ENCODE measurements at places on chromosomes 7 and 10.

DNA sequence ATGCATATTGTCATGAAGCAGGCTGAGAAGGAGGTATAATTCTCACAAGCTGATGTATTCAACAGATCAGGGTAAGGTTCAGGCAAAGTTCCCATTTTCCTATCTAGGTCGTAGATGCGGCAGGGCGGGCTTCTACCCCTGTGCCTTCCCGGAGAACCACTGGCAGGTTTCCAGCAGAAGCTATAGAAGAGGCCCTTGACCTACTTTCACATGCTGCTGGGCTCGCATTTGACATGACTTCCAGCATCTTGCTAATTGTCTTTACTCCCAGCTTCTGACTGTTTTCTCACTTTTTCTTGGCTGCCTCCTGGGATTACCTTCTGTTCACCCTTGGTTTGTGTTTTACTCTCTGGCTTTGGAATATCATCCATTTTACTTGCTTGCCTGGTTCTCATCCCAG lies 32.6 kb upstream of the ORC5 start:
- DNase-seq: no peak

GRCh38 chr7:45294559-45294958 lies 137.0 kb downstream of the RAMP3 start:
- no peak for DNase-seq

GRCh38 chr10:133391761-133392518 lies 2.0 kb upstream of the MTG1 start:
- DNase-seq: no peak

DNA sequence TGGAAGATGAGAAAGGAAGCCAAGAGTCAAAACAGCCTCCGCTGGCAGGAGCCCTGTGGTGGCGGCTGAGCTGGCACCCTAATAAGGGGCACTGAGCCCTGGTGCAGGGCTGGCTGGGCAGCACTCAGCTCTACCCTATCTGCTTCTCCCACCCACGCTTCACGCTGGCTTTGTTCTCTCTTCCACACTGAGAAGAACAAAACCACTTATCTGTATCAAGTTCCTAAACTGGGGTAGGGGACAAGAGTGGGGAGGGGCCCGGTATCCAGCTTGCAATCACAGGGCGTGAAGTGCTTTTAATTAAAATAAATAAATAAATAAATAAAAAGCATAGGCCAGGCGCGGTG lies 52.1 kb downstream of the FAM53B start:
- no peak for DNase-seq

DNA sequence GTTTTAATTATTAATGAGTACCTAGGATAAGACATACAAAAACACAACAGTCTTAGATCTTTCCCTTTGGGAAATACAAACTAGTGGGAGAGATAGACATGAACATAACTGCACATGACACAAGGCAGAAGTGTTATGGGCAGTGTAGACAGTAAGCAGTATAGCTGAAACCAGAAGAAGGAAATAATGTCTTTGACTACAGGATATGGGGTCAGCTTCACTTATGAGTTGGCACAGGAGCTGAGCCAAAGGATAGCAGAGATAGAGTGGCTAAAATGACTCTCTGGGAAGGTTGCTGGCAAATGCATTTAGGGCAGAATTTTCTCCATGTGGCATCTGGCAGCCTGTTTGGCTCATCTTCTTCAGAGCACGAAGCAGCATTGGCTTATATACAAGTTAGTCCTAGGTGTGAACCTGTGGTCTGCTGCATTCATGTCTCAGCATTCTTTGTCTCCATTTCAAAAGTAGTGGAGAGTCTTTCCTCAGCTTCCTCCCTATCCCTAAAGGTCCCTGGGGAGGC lies 60.3 kb upstream of the FEZF1 start:
- no peak for DNase-seq

DNA sequence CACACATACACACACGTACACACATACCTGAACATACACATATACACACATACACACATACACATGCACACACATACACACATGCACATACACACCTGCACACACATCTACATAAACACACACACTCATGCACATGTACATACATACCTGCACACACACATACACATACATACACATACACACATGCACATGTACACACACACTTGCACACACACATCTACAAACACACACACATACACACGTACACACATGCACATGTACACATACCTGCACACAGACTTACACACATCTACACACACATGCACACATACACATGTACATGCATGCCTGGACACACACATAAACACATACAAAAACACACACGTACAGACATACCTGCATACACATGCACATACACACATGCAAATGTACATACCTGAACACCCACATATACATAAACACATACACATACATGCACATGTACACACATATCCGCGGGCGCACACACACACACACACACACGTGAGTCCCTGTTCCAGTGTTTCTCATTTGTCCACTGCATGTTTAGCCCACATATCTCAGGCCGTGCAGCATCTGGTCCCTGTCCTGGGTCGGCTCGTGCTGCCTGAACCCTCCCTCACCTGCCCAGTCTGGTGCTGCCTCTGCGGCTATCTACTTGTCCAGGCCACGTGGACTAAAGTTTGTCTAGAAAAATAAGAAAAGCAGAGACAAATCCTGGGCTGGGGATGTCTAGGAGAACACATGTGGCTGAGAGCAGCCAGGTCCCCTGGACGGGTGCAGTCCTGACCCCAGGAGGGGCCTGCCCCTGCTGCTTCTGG lies 238.7 kb downstream of the TCERG1L start:
- DNase-seq: no peak
